Vagina (tissue), 2 donors: ENCODE measurements at places on chromosomes 13 and 19.

DNA sequence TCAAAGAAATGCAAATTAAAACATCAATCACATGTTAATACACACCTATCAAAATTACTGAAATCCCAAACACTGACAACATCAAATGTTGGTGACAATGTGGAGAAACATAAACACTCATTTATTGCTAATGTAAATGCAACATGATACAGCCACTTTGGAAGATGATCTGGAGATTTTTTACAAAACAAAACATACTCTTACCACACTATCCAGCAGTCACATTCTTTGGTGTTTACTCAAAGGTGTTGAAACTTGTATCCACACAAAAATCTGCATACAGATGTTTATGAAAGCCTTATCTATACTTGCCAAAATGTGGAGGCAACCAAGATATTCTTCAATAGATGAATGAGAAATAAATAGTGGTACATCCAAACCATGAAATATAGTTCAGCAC is 1219.5 kb upstream of the PCDH20 start:
- DNase-seq: no peak

DNA sequence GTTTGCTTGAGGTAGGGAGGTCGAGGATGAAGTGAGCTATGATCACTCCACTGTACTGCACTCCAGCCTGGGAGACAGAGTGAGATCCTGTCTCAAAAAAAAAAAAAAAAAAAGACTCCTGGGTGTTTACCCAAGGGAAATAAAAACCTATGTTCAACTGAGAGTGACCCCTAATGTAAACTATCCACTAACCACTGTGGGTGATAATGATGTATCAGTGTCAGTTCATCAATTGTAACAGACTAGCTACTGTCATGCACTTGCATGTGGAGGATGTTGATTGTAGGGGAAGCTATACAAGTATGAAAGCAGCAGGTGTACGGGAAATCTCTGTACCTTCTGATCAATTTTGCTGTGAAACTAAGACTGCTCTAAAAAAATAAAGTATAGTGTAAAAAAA is 2.6 kb upstream of the CIB3 start:
- no peak for DNase-seq

DNA sequence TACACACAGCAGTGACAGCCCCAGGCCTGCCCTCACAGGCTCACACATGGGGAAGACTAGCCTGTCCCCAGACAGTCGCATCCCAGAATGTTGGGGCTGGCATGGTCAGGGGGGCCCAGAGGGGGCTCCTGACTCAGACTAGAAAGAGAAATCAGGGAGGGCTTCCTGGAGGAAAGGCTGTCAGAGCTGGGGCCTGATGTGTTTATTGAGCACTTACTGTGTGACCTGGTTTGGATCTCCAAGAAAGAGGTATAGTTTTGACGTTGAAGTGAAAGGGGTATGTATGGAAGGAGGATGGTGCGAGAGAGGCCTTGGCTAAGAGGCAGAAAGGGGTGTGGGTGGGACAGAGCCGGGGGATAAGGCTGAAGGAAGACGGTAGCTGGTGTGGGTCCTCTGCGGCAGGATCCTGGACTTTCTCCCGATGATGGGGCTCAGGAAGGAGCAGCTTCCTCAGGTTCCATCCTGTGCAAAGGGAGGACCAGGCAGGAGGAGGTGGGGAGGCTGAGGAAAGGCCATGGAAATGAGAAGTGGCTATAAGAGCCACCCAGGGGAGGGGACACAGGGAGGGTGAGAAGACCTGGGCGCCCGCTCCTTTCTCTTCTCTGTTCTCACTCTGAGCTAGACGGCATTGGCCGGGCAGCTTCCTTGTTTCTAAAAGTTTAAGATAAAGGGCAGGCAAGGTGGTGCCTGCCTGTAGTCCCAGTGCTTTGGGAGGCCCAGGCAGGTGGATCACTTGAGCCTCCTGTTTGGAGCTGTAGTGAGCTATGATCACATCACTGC is 16.1 kb upstream of the BCL3 start:
- DNase-seq: no peak

DNA sequence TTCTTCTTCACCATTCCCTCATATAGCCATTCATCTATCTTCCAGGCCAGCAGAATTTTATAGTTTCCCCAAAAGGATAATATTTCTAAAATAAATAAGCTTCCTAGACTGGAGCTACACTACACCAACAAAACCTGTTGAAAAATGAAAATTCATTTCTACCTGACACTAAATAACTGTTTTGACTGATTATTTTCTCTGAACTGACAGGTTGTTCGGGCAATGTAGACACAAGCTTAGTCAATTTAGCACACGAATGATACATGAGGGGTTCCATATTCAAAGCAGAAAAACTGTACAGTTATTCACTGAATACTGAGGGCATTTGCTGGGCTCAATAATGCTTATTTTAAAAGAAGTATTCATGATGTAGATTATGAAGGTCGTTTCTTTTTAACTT is 589.7 kb downstream of the LIG4 start:
- DNase-seq: no peak

GRCh38 chr13:113219256-113219940 is 10.0 kb downstream of the CUL4A start:
- DNase-seq: no peak

- DNase-seq: no peak
These were observed 21.6 kb downstream of the ARL11 start for GRCh38 chr13:49649963-49650312.

DNA sequence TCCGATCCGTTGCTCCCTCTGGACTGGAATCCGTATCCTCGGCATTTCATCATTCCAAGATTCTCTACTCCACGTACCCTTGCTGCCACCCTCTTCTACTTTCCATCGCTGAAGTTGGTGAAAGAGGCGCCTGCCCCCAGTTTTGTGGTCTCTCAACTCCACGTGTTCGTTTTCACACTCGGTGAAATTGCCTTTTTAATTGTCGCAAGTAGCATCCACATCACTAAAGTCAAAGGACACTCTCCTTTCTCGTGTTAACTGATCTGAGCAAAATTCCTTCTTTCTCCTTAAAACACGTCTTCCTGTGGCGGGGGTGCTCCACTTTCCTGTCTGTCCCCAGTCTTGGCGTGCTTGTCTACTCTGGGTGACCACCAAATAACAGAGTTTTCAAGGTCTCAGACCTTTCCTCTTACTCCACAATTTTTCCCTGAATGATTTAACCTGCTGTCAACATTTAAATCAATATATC is 1.1 kb upstream of the TMTC4 start:
- no peak for DNase-seq

GRCh38 chr19:36183245-36183628 is 31.0 kb upstream of the COX7A1 start:
- no peak for DNase-seq

GRCh38 chr13:68047889-68048288 is 817.8 kb upstream of the PCDH9 start:
- DNase-seq: no peak

GRCh38 chr13:111946214-111946613 is 120.7 kb upstream of the SOX1 start:
- DNase-seq: peak; percentile 58

- DNase-seq: peak; percentile 65
These were observed 3.2 kb downstream of the CEACAM5 start for GRCh38 chr19:41711376-41712261.

GRCh38 chr19:15372891-15373301 is 6.7 kb downstream of the AKAP8 start:
- no peak for DNase-seq

DNA sequence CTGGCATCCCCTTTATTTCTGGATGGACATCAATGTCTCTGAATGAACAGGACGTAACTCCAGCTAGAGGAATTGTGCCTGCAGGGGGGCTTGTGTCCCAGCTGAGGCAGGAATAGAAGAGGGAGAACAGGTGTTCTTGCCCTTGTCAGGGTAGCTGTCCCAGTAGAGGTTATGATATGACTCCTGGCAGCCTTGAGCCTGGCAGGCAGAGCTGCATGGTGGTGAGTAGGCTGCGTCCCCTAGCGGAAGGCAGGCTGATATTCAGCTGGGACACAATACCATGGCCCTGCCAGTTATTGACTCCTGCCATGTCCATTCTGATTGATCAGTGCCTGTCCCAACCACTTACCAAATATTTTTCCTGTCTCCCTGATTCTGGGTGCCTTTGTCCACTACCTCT is 197.2 kb downstream of the RAP2A start:
- DNase-seq: no peak

DNA sequence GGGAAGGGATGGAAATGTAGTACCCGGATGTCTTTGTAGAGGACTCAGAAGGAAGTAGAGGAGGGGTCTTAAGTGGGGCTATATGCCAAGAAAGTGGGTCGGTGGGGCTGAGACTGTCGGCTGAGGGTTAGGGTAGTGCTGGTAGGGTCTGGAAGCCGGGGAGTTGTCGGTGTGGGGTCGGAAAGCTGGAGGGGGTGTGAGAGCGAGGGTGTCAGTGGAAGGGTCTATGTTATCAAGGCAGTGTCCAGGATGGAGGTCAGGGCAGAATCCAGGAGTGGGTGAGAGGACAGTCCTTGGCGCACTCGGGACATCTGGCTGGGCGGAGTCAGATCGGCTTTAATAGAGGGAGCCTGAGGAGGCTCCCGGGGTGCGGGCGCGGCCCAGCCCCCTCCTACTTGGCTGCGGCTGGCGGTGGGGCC is 1.7 kb downstream of the HSPB6 start:
- DNase-seq: no peak

GRCh38 chr19:31378404-31378803 is 29.2 kb upstream of the TSHZ3 start:
- DNase-seq: no peak

- DNase-seq: no peak
These were observed 5.5 kb downstream of the BRSK1 start for GRCh38 chr19:55289117-55289796.

GRCh38 chr13:67410645-67411044 is 180.5 kb upstream of the PCDH9 start:
- no peak for DNase-seq

GRCh38 chr19:925087-925525 is 729 bp upstream of the ARID3A start:
- DNase-seq: no peak

- DNase-seq: no peak
These were observed 22.5 kb upstream of the ZNF429 start for GRCh38 chr19:21482863-21483276.

- DNase-seq: no peak
These were observed 36.8 kb upstream of the C1QTNF9 start for GRCh38 chr13:24272452-24273161.

- no peak for DNase-seq
These were observed 9.9 kb upstream of the MEX3D start for GRCh38 chr19:1577929-1578618.

DNA sequence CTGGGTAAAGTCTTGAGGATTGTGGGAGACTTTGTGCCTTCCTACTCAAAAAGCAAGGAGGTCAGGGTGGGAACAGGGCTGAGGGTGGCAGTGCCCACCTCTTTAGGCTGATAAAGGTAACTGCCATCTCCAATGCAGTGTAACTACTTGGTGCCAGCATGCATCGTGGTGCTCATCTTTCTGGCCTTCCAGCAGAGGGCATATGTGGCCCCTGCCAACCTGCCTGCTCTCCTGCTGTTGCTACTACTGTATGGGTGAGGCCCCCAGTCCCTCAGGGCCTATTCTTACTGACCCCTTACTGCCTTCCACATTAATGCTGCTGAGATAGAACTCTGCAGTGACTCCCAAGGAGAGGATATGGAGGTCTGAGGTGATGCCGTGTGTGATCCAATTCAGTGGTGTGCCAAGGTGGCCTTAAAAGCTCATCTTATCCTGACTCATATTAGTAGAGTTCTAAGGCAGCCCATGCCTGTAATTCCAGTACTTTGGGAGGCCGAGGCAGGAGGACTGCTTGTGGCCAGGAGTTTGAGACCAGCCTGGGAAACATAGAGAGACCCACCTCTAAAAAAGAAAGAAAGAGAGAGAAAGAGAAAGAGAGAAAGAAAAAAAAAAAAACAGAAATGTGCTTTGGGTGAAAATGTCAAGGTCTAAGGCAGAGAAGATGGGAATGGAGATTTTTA is 9.7 kb upstream of the ARHGAP45 start:
- DNase-seq: no peak

DNA sequence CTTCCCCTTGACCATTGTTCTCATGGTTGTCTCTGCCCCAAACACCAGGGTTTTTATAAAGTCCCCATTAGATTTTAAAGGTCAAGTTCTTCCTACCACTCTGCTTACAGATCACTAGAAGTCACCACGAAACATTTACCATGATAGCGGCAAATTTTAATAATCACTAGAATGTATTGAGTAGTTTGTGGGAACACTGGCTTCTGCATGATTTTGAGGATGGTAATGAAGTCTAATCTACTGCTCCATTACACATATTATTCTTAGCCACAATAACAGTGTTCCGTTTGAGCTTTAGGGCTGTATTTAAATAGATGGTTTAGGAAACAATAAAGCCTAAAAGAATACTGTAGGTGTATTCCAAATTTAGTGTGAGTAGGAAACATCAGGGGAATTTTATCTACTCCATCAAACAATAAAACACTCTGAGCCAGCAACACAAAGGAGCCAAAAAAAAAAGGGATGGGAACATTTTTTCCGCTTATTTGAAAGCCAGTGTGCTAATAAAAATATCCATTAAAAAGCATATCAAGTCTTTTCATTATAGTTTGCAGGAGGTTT is 49.7 kb downstream of the KLF12 start:
- no peak for DNase-seq

DNA sequence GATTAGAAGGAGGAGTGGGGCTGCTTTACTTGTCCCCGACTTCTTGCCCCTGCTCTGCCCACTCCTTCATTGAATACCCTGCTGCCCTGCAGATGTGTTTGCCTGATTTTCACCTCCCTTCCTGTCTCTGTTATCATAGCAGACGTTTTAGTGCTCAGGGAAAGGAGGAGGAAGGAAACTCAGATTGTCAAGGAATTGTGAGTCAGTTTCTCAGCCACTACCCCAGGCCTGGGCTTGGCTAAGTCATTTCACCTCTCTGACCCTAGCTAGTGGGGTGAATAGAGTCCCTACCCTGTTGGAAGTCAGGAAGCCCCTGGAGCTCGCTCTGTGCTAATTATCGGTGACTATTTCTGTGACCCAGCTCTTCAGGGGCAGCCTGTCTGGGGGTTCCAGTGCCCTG is 3.9 kb downstream of the BCKDHA start:
- DNase-seq: no peak

DNA sequence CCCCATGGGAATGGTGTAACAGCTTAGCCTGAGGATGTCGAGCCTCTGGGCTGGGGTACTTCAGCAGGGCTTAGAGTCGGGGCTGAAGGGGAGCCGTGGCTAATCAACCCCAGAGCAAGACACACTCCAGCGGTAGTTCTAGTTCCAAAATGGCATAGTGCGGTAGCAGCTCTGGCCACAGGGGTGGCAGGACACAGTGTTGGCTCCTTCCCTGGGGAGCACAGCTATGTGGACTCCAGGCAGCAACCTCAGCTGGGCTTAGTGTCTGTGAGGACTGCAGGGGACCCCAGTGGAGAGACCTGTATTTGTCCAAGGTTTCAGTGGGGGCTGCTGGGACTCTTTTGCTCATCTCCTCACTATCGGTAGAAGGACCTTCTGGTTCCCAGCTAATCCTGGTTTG is 70.8 kb upstream of the PCDH20 start:
- no peak for DNase-seq

DNA sequence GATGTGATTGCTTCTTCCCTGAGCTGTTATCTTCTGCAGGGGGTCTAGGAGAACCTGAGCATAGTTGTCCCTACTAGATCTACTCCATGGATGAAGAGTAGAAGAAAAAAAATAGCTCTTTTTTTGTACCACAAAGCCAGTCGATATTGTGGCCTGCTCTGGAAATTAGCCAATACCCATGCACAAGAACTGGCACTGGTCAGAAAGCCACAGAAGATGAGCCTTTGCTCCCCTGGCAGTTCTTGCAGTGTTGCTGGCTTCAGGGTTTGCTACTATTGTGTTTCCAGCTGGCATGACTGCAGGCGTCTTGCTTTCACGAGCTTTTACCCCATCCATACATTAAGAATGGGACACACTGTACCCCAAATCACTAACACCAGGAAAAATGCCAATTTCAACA is 547.7 kb upstream of the KLF12 start:
- no peak for DNase-seq
